ENCODE measurements at places on chromosomes 11 and 22. TPM values are rescaled to one million over a fixed set of nuclear protein-coding genes. Genes with fewer than 3 reads are reported as not detected.

- no peaks in the 10 kb centered on the region for H3K27me3 ChIP-seq
- DNase-seq, result no peak
- no peak overlapping the region for H3K27ac ChIP-seq
- H3K4me3 ChIP-seq, result no peak overlapping the region
Measured at GRCh38 chr22:38970551-38970950, 11.6 kb upstream of the APOBEC3B start.

DNA sequence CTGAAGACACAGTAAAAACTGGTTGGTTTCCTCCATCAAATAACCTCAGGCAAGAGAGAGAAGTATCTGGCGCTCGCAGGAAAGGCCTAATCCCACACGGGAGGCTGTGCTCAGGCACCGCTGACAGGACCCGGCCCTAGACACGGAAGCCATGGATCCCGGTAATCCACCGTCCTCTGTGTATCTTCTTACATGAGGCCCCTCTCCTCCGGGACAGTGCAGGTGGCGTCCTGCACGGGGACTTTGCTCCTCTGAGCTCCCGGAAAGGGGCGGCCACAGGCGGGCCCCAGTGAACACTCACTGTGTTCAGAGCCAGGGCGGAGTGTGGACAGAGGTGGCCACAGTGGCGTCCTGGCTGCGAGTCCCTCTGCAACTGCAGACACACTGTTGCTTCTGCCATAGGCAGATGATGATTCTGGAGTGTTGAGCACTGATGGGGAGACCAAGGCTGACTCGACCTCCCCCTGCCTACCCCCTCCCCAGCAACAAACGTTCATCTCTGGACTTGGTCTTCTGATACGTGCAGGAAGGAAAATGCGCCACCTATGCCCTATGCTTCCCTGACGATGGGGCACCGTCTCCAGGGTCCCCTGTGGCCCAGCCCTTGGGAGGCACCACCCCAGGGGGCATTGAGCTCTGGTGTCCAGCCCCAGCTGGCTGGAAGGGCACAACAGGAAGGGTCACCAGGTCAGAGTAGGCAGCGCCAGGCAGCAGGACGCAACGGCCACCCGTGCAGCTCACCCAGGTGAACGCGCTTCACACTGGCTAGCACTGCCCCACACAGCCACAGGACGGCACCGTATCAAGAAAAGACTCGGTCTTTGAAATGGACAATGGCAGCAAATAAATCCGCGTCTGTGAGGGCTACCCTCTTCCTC is 95.7 kb downstream of the TRMU start:
- H3K27ac ChIP-seq, result no peak overlapping the region
- H3K36me3 ChIP-seq, result no peaks in the 10 kb centered on the region
- peaks cover 11% of the 10 kb centered on the region for H3K4me1 ChIP-seq
- peaks cover under 1% of the 10 kb centered on the region for H3K27me3 ChIP-seq
- no peak overlapping the region for H3K4me3 ChIP-seq
- DNase-seq, result no peak

DNA sequence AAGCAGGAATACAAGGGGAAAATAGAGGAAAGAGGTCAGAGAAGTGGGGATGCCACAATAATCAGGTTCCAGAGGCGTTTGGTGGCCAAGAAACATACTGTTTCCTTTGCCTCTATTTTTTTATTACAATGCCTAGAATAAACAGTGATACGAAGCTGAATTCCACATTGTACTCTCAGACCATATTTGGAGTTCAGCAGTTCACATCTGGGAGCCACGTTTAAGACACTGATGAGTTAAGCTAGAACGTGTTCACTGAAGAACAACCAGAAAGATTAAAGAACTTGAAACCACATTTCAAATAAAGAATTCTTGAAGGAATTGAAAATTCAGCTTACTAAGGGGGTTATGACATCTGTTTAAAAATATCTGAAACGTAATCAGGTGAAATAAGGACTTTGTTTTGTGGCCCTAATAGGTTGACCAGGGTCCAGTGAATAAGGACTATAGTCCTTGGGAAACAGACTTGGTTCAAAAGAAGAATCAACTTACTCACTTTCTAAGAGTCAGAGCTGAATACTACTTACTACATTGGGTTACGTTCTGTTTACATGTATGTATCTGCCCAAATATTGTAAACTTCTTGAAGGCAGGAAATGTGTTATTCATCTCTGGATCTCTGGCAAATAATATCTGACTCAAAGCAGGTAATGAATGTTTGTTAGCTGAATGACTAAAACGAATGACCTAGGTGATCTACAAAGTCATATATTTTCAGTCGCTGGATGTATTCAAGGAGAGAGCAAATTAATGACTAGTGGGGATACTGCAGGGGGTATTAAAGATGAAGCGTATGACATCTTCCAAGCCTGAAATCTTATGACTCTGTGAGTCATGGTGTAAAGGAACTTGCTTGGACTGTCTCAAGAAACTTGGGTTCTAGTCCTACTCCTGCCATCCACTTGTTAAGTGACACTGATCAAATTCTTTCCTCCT is 247.0 kb upstream of the NARS2 start:
- no peaks in the 10 kb centered on the region for H3K36me3 ChIP-seq
- no peaks in the 10 kb centered on the region for H3K4me1 ChIP-seq
- no peak for DNase-seq
- no peak overlapping the region for H3K4me3 ChIP-seq
- H3K27ac ChIP-seq, result no peak overlapping the region

DNA sequence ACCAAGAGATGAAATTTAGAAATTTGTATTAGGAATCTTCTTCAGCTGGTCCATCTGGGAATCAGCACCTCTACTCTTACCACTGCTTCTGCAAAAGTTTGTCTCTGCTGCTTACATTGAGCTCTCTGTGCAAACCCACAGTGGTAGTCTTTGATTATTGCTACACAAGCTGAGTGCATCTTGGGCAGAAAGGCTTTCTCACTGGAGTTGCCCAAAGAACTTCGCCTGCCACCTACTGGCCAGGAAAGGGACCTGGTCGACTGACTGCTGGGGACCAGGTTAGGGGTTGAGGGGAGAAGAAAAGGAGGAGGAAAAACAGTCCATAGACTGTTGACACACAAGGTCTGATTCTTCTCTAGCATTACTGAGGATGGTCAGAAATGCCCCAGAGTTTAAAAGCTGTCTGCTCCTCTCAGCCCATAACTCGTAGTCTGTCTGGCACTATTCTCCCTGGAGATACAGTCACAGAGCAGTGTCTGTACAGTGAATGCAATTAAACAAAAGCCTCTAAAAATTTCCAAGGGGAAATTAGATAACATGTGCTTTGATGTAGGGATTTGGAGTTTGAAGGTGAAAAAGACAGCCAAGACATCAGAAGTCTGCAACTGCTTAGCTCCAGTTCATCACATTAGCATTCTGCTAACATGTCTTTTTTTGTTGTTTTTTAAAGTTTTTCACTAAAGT is 215.0 kb upstream of the CTSC start:
- no peaks in the 10 kb centered on the region for H3K4me1 ChIP-seq
- H3K27me3 ChIP-seq, result peaks cover 4% of the 10 kb centered on the region
- peak; percentile 16 for DNase-seq

DNA sequence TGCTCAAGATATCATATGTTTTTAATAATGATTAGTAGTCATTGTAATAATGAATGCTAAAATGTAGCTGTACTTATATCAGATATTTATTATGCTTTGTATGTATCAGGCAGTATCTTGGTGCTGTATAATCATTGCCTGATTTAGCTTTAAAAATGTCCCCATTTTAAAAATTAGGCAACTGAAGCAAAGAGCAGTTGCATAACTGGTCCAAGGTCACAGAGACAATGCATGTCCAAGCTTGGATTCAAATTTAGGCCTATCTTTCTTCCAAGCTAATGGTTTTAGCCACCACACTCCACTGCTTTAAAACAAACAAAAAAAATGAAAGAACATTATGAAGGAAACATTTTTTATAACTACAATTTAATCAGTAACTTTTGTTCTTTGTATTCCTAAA is 725.8 kb upstream of the RAG2 start:
- no peak overlapping the region for H3K4me3 ChIP-seq
- no peak overlapping the region for H3K27ac ChIP-seq
- H3K27me3 ChIP-seq, result no peaks in the 10 kb centered on the region

Gene TRPM5
- total RNA-seq, result 0.17 TPM

Gene MTFP1
- 111 TPM for total RNA-seq

All from CD4-positive, CD25-positive, alpha-beta regulatory T cell (primary cell).